ENCODE measurements at places on chromosomes 16 and 17.

GRCh38 chr16:66386629-66387622, 20.4 kb downstream of the CDH5 start:
- DNase-seq, result no peak

DNA sequence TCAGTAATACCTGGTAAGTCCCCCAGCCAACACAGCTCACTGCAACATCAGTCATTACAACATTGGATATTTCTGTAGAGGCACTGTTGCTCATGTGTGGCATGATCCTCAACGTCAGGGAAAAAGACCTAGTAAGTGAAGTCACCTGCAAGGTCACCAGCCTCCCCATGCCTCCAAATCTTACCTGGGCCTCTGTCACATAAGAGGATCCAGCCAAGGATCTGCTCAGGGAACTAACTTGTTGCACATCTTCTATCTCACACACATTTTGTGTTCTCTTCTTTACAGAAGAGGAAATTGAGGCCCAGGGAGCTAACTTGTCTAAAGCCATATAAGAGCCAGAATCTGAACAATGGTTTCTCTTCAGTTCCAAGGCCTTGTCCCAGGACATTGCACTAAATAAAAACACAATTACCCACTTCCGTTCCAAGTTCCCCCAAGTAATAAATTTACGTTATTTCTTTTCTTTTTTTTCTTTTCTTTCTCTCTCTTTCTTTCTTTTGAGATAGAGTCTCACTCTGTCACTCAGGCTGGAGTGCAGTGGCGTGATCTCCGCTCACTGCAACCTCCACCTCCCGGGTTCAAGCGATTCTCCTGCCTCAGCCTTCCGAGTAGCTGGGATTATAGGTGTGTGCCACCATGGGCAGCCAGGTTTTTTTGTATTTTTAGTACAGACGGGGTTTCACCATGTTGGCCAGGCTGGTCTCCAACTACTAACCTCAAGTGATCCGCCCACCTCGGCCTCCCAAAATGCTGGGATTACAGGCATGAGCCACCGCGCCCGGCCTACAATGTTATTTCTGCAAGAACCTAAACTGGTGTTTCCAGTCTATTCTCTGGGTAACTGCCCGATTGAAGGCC, 1.3 kb downstream of the SHMT1 start:
- no peak for DNase-seq

DNA sequence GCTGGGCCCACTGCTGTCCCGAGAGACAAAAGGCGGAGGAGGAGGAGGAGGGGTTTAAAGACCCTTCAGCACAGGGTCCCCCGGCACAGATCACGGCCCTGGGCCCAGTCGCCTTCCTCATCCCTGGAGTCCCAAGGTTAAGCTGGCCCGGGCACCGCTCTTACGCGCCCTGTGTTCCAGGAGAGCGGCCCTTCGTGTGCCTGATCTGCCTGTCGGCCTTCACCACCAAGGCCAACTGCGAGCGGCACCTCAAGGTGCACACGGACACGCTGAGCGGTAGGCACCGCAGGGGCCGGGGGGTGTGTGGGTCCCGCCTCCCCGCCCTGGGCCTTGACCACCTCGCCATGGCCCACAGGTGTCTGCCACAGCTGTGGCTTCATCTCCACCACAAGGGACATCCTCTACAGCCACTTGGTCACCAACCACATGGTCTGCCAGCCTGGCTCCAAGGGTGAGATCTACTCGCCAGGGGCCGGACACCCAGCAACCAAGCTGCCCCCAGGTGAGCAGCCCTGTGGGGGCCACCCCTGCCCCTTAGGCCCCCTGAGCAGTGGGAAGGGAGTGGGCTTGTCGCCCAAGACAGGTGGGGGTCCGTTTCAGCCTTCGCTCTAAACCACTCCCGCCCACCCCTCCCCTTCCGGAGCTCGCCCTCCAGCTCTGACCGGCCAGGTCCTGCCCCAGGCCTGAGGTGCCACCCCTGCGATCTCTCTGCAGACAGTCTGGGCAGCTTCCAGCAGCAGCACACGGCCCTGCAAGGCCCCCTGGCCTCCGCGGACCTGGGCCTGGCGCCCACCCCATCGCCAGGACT, 37.6 kb upstream of the ZC3H18 start:
- DNase-seq, result no peak

GRCh38 chr17:19269641-19270040, 32.5 kb downstream of the EPN2 start:
- no peak for DNase-seq

Data from A549 (cell line).